Right renal pelvis (tissue), 4 donors: ENCODE measurements at places on chromosomes 2 and 18.

DNA sequence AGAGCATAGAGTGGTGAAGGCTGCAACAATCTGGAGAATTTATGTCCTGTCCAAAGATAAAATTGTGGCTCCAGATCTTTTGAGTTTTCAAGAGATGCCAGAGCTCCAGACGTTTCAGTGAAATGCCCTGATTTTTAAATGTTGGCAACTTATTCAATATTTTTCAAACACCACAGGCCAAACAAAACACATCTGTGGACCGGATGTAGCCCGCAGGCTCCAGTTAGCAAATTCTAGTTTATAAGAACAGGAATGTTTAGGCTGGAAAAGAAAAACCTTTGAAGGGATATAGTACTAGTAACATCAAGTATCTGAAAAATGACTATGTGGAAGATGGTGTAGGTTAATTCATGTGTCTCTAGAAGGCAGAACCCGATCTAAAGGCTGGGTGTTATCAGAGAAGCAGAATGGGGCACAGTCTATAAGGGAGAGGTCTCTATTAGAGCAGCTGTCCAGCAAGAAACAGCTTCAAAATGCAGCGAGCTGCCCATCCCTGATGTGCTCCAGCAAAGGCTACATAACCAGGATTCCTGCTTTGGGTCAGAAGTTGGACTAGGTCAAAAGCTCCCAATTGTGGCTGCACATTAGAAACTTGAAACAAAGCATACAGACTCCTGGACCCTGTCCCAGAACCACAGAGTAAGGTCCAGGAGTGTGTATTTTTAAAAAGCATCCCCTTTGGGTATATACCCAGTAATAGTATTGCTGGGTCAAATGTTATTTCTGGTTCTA lies 105.9 kb downstream of the ANKRD44 start:
- no peak for DNase-seq

GRCh38 chr2:36330473-36331395 lies 24.8 kb upstream of the CRIM1 start:
- no peak for DNase-seq

DNA sequence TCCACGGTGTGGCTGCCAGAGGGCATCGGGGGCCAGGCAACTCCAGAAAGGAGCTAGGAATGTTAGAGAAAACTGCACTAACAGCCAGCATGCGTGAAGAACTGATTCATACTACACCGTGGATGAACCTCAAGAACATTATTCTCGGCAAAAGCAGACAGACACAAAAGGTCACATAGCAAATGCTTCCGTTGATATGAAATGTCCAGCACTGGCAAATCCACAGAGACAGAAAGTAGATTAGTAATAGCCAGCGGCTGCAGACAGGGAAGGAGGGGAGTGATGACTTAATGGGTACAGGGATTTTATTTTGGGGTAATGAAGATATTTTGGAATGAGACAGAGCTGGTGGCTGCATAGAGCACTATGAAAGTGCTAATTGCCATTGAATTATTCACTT lies 37.4 kb downstream of the SCTR start:
- no peak for DNase-seq

- no peak for DNase-seq
Observed at GRCh38 chr2:47803363-47803762, 20.4 kb downstream of the MSH6 start.

GRCh38 chr18:434410-434809 lies 66.1 kb downstream of the COLEC12 start:
- DNase-seq: no peak

- DNase-seq: no peak
Observed at GRCh38 chr2:65577654-65578053, 145.3 kb upstream of the SPRED2 start.

DNA sequence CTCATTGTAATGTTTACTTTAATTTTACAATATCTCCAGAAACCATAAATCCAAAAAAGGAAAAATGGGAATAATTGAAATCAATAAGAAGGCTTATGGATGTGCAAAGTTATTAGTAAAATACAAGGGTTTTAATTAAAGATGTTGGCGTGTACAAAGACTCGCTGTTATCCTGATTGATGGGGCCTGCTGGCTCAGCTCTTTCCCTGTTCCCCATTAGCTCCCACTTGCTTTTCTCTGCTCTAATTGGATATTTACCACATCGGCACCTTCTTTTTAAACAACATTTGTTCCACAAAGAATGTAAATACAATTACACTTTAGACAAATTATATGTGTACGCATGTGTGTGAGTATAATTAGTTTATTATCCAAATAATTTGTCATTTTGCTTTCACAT lies 796.6 kb downstream of the ERBB4 start:
- no peak for DNase-seq

DNA sequence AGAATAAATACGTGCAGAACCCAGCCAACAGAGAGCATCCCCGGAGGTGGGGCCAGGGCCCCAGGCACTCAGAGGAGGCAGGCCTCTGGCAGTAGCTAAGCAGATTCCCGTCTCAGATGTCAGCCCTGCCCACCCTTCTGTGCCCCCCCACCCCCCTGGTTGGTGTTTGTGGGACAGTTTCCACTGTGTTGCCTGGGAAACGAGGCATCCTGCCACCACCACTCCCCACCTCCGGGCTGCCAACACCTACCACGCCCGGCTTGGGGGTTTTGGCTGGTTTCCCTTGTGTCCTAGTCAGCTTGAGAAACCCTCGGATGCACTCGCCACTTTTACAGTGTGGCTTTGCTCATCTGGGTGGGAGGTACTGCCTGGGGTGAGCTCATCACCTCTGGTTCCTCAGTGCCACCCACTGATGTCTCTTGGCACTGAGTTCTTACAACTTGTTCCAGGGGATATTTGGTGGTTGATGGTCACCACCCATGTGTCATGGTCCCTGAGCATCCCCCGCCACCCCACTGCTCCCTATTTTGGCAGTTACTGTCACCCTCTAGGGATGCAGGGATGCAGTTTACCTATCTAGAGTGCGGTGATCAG lies 72.4 kb upstream of the YWHAQ start:
- DNase-seq: no peak

GRCh38 chr18:66550366-66550765 lies 53.5 kb downstream of the CDH19 start:
- no peak for DNase-seq

- peak; percentile 23 for DNase-seq
Observed at GRCh38 chr2:121400201-121400600, 115.2 kb upstream of the TFCP2L1 start.

DNA sequence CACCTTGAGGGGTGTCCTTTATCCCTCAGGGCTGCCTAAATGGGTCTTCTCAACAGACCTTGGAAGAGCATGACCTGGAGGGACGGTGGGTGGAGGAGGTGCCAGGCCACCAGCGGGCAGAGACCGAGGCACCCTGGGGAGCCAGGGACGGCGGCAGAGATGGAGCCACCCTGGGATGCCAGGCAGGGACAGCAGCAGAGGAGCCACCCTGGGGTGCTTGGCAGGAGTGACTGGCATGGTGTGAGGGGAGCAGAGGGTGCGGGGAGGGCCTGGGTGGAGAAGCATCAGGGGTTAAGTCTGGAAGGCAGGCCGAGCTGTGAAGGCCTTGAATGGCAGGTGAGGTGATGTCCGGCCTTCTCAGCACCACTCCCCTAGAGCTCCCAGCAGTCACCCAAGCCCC lies 56.1 kb downstream of the CIB4 start:
- no peak for DNase-seq

- no peak for DNase-seq
Observed at GRCh38 chr2:119864318-119864717, 104.6 kb downstream of the PTPN4 start.

DNA sequence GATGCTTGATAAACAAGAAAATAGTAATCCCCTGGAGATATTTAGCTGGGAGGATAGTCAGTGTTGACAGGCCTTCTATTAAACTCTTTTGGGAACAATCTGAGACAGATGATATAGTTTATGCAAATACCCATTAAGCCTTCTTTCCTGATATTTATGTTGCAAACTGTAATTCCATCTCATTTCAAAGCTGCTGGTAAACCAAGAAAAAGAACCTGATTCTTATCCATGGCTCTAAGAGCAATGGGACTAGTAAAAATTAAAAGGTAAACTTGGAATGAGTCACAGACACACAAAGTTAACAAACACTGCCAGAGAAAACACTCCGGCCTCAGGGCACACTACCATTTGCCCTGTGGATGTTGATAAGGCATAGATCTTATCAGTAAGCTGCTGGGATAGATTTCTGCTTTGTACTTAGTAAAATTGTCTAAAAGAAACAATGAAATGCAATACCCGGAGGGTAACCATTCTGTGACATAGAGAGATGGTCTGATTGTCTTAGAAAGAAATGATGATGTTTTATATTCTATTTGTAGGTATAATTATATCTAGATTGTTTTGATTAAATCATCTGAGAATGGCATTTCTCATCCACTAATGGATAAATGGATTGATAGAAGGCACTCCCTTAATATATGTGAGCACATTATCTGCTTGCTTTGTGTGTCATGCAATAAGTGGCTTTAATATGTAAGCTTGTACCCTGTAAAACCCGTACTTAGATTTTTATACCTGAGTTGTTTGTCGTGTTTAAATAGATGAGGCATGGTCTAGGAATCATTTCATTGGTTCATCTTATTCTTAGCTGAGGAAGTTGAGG lies 13.2 kb downstream of the GALR1 start:
- no peak for DNase-seq

DNA sequence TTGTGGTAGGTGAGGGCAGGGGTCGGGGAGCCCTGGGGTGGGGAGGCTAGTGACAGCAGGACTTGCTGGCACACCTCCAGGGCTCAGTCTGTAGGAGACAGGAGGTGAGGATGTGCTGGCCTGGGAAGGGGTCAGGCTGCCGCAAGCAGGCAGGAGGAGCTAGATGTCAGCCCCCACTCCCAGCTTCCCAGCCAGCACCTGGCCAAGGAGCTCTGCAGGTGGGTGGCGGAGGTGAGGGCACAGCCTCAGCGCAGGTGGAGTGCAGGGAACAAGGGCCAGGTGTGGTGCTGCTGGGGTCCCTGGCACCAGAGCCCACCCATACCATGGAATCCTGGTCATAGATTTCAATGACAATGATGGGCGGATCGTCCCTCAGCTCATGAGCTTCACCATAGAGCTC lies 2.9 kb downstream of the OTOF start:
- no peak for DNase-seq

DNA sequence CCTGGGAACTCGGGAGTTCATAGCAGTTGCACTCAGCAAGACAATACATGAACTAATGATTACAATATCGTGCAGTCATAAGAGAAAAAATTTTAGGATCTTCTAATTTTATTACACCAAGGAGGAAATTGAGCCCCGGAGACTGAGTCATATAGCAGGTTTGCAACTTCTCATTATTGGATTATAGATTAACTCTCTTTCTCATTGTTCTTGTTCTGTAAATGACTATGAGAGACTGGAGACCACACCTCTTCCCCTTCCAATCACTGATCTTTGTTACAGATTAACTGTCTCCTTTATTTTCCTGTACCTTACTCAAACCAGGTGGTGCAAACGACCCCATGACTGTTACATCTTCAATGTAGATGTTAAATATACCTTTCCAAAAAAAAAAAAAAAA lies 435.8 kb upstream of the DDX18 start:
- DNase-seq: no peak

GRCh38 chr18:26549263-26550094 lies 1.1 kb upstream of the KCTD1 start:
- DNase-seq: no peak

DNA sequence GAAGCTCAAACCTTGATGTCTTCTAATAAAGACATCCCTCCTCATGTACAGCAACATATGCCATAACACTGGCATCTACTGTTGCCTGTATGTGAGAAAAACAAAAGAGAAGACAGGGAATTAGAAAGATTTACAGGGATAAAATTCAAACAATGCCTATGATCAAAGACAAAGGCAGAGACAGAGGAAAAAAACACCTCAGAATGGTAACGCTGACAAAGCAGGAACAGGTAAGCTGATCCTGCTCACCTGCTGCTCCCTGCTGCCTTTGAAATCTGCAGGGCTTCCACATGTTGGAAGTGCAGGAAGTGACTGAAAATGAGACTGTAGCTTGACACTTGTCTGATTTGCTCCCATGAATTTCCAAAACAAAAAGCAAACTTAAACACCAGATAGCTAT lies 90.2 kb upstream of the DNAJC10 start:
- DNase-seq: no peak

DNA sequence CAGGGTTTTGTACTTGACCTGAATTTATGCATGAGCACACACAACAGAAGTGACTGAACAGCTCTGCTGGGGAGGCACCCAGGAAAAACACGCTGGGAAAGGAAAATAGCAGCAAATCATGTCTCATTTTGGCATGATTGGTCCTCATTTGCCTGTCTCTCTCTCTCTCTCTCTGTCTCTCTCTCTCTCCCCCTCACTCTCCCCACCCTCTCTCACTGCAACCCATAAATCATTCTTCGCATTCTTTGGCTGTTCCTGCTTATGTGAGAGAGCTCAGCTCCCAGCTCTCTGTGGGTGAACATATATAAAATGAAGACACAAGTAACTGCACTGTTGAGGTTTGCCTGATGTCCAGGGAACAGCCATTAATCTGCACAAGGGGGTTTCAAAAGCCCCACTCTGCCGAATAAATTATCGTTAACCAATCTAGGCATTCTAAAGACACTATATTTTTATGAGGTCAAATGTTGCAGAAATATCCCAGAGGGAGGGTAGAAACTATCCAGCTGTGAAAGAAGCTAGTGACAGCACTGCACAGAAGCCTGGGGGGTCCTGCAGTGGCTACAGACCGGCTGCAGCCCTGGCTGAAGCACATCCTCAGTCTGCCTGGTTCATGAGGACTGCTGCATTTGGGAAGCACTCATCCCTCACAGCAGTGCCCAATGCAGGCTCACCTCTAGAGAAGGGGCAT lies 260.3 kb downstream of the AFF3 start:
- DNase-seq: peak; percentile 91

- DNase-seq: no peak
Observed at GRCh38 chr2:209523867-209524266, 100.0 kb downstream of the MAP2 start.

GRCh38 chr18:23743733-23744333 lies 54.6 kb downstream of the LAMA3 start:
- DNase-seq: no peak

DNA sequence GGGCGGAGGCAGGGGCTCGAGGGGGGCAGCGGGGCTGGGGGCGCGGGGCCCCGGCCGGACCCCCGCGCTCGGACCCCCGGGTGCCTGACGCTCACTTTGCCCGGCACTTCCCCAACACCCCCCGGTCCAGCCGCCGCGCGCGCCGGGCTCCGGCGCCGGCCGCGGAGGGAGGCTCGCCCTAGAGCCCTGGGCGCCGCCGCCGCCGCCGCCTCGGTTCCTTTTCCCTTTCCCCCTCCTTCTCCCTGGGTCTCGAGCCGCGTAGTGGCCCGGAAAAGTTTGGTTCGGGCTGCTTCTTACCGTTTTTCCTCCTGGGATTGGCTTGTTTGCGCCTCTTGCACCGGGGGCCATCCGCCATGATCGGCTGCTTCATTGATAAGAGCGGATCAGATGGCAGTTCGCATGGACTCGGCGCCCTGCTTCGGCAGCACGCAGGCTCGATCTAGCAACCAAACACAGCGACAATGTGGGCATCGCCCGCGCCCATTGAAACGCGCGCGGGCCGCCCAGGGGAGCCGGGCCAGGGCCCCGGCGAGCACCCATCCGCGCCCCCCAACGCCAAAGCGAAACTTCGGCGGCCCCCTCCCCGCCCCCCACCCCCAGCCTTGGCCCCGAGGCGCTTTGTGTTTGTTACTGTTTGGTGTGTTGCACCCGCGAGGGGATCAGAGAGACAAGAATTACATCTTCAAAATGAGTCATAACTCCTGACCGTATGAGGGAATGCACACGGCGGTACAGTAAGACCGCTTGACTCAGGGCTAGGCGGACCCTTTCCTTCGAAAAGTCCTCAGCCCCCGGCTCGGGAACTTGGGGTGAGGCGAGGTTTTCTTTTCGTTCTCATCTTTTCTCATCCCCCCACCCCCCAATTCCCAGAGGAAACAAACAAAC lies 2.7 kb downstream of the ZEB2 start:
- DNase-seq: no peak
